ENCODE measurements at places on chromosomes 4 and X. TPM values are rescaled to one million over a fixed set of nuclear protein-coding genes. Genes with fewer than 3 reads are reported as not detected.

Gene CXorf65
- not detected for polyA plus RNA-seq

DNA sequence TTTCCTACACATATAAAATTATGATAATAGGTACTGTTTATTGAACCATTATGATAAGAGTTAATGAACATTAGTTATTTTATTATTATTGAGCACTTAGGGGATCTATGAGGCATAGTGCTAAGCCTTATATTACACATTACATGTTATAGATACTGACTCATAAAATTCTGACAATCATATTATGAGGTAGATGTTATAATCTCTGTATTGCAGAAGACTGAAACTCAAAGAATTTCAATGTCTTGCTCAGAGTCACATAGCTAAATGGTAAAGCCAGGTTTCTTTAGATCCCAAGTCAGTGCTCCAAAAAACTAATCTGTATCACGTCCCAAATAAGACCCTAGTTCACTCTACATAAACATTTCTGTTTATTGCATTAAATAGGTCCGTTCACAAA, 207.2 kb upstream of the CNKSR2 start:
- DNase-seq: no peak

DNA sequence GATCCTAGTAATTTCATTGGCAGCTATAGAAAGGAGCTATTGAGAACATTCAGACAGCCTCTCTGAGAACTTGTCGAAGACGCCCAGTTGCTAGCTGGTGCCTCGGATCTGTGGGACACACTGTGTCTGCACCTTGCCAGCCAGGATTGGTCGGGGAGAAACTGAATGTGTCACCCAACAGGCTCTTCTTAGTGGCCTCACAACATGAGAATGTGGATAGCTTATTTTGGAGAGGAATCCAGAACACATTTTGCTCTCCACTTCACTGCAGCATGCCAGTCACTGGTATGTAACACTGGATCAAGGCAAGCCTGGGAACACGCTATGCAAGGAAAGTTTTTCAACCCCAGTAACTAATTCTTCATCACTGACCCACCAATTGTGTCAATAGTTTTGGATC, 89.5 kb upstream of the TRPC3 start:
- no peak for DNase-seq

- DNase-seq: no peak
Observed at GRCh38 chr4:152926959-152927358, 9.2 kb upstream of the FHDC1 start.

- DNase-seq: no peak
Observed at GRCh38 chrX:151478058-151478457, 81.1 kb downstream of the VMA21 start.

DNA sequence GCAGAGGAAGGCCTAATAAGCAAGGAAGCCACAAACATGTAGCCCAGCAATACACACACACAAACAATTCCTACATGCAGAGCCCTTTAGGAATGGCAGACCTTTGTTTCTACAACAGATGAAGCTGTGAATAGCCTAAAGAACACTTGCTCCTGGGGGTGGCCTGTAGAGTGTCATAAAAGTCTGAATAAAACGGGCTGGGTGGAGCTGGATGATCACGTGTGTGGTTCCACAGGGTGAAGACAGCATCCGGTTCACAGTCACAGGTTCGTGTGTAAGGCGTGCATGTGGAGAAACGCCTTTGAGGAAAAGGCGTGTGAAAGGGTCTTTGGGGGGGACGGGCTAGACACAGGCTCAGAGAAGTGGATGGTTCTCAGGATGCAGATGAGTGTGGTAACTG, 156.1 kb downstream of the AFAP1 start:
- no peak for DNase-seq

GRCh38 chr4:113708250-113708649, 53.3 kb downstream of the CAMK2D start:
- DNase-seq: no peak

GRCh38 chr4:113398441-113399143, 349.1 kb downstream of the ANK2 start:
- DNase-seq: no peak

- no peak for DNase-seq
Observed at GRCh38 chr4:1027219-1027914, 15.9 kb downstream of the FGFRL1 start.

Gene EVC
- 0.91 TPM for polyA plus RNA-seq

- no peak for DNase-seq
Observed at GRCh38 chr4:36024901-36025660, 219.2 kb downstream of the ARAP2 start.

DNA sequence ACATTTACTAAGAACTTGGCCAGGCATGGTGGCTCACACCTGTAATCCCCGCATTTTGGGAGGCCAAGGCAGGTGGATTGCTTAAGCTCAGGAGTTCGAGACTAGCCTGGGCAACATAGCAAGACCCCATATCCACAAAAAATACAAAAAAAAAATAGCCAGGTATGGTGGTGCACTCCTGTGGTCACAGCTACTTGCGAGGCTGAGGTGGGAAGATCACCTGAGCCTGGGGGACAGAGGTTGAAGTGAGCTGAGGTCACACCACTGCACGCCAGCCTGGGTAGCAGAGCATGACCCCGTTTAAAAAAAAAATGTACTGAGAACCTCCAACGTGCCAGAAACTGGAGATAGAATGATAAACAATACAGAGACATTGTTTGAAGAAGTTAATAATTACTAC, 8.0 kb downstream of the OPRPN start:
- DNase-seq: no peak

Gene H2BW1
- not detected for polyA plus RNA-seq

Gene EMCN
- 10.8 TPM for polyA plus RNA-seq

GRCh38 chrX:103681443-103681842, 5.1 kb downstream of the MORF4L2 start:
- DNase-seq: no peak

DNA sequence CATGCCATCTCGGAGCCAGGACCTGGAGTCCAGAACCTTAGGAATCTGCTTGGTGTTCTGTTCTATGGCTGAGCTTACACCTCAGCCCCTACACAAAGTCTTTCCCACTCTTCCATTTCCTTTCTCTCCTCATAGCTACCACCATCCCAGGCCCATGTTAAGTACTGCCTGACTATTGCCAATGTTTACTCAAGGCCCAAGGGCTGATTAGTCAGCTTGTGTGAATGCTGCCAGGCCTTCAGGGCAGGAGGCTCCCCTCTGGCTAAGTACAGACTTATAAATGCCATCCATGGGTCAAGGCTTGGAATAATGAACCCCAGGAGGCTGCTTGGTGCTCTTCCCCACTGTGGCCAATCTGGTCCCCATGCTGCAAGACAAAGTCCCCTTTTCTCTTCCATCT, 411.6 kb upstream of the MAGEB18 start:
- no peak for DNase-seq

GRCh38 chr4:156326246-156326645, 372.6 kb upstream of the CTSO start:
- no peak for DNase-seq

Gene TRIM60
- polyA plus RNA-seq: not detected

DNA sequence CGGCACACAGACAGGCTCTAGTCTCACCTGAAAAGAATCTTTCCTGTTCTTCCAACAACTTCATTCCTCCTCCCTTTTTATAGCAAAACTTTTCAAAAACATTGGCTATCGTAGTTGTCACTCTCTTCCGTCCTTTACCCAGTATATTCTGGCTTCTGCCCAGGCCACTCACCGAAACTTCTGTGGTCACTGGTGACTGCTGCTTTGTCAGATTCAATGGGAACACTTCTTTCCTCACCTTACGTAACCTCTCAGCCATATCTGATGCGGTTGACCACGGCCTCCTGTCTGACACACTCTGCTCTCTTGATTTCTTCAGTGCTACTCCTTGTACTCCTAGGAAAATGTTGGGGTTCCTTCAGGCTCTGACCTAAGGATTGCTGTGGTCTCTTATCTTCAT, 9.2 kb upstream of the RNF150 start:
- DNase-seq: no peak

GRCh38 chr4:86959588-86960500, 25.0 kb downstream of the AFF1 start:
- no peak for DNase-seq

Gene CWH43
- not detected for polyA plus RNA-seq

Gene PAGE4
- polyA plus RNA-seq: 1.4 TPM

Gene CT45A5
- not detected for polyA plus RNA-seq

- DNase-seq: no peak
Observed at GRCh38 chr4:72846280-72847111, 223.0 kb downstream of the COX18 start.

Gene ZFP92
- polyA plus RNA-seq: 0.16 TPM

Gene HELT
- not detected for polyA plus RNA-seq

- DNase-seq: no peak
Observed at GRCh38 chrX:123408821-123409737, 225.0 kb downstream of the GRIA3 start.

- DNase-seq: no peak
Observed at GRCh38 chr4:77201857-77202256, 44.9 kb downstream of the CCNG2 start.

DNA sequence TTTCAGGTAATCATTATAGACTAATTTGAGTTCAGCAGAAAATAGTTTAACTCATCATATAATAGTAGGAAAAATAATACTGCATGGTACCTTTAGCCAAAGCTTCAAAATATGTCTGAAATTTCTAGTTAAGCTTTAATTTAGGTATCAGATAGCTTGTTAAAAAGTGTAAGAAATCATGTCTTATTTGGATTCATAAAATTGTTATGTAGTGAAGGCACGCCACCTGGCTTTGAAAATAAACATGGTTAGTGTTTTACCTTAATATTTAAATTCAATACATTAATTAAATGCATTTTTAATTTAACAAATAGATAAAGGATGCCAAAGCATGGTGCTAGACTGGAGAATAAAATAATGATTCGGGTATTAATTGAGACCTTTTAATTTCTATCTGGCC, 211.4 kb downstream of the FSTL5 start:
- DNase-seq: no peak

- DNase-seq: no peak
Observed at GRCh38 chrX:131735127-131735526, 191.3 kb downstream of the OR13H1 start.

DNA sequence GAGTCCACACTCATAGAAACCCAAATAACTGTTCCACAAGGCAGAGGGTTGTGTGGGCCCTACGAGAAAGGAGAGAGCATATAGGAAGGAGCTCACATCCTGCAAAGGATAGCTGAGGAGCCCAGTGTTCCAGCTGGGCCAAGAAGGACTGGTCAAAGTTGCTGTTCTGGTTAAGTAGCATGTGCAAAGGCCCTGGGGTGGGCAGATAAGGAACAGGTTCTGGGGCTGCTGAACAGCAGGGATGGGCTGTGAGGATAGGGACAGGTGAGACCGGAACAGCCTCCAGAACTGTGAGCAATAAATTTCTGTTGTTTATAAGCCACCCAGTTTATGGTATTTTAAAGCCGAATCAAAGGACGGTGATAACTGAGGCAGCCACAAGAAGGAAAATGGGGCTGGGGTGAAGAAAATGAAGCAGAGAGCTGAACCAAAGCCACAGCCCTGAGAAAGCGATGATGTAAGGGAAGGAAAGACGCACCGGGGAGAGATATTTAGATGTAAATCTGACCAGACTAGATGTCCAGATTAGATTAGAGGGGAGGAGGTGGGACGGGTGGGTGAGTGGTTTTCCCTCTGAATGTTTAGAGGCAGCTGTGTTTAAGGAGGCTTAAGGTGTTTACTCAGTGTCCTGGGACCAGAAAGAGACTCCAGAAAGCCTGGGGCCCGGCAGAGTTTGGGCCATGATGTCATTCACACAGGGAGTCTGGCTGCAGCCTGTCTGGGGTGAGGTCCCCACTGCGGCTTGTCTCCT, 180.8 kb upstream of the BCOR start:
- DNase-seq: no peak

GRCh38 chr4:10104211-10104990, 12.2 kb downstream of the WDR1 start:
- no peak for DNase-seq

GRCh38 chr4:173801876-173802661, 272.0 kb upstream of the HAND2 start:
- no peak for DNase-seq

Gene BMPR1B
- 0.26 TPM for polyA plus RNA-seq

Gene RADX
- polyA plus RNA-seq: 0.60 TPM

GRCh38 chrX:16897445-16897844, 27.3 kb upstream of the RBBP7 start:
- no peak for DNase-seq

DNA sequence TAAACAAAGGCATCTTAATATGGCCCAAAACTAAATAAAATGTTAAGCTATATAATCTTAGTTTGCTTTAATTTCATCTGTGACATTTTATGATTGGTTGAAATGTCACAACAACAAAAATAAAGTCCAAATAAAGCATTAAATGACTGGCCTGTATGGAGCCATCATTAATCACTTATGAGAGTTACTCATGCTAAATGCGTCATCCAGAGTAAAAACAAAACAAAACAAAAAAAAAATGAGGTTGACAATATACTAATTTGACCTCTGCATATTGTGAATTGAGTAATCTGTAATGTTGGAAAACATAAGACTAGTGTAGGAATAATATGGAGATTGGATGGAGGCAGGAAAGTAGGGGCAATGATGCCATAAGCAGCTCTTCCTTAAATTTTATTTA, 139.7 kb downstream of the MAPK10 start:
- DNase-seq: no peak

All from psoas muscle (tissue), 8 donors.